NCI-H2029 treated with DMSO at 0.1 percent for 48 hours (cell line): ENCODE measurements at places on chromosomes 12 and 14.

DNA sequence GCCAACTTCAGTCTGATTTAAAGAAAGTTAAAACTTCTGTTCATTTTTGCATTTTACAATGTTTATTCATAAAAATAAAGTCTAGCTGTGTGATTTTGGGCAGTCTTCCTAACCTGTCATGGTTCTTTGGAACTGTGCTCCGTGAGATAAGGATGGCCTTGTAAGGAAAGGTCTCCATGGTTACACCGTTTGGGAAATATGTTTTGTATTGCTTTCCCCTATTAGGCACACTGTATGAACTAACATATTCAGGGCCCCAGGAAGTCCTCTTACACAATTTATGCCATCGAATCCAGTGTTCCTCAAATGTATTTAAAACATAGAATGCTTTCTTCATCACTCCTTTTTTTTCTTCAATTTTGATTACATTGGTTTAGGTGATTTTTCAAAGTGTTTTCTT lies 54.5 kb downstream of the APAF1 start:
- no peak for DNase-seq

DNA sequence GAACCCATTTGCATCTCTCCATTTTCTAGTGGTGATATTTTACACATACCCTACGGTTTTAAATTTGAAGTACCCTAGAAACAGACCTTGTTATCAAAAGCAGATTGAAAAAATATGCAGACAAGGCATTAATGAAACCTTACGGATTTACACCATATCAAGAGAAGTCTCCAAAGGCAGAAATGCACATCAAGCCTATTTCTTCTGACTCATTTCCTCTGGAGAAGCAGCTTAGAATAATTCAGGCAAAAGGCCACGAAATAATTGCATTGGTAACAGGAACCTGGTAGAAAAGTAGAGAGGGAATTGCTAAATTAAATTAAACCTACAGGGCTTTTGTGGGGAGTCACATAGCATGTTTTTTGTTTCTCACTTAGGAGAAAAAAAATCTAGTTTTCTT lies 34.7 kb downstream of the KICS2 start:
- no peak for DNase-seq

- DNase-seq, result no peak
These were observed 15.2 kb downstream of the SLC7A8 start for GRCh38 chr14:23168246-23168645.

DNA sequence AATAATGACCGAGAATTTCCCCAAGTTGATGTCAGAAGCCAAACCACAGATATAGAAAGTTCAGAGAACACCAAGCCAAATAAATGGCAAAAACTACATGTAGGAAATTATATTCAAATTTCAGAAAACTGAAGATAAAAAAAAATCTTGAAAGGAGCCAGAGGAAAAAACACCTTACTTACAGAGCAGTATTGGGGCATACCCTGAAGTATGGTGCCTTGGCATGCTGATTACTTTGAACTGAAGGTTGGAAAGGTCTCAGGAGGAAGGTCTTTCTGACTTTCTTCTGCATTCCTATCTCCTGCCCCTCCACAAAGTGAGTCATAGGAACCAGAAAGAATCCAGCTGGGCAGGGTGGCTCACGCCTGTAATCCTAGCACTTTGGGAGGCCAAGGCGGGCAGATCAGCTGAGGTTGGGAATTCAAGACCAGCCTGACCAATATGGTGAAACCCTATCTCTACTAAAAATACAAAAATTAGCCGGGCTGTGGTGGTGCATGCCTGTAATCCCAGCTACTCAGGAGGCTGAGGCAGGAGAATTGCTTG lies 8.8 kb upstream of the FGF6 start:
- no peak for DNase-seq

DNA sequence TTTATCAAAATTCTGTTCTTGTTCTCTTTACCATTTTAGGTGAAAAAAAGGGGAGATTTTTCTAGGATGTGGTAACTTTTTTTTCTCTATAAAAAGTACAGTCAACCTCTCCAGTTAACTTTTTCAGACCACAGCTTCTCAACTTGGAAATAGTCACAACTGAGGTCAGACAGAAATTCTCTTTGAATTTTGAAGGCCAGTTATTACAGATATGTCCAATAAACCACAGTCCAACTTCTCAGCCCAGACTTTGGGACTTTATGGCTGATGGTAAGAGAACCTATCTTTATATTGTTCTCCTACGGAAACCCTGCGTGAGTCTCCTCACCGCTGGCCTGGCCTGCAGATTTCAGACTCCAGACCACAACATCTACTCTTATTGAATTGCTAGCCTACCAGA lies 176.7 kb downstream of the DACT1 start:
- DNase-seq, result no peak

- DNase-seq, result no peak
These were observed 175.8 kb downstream of the MSRB3 start for GRCh38 chr12:65454115-65454787.

- no peak for DNase-seq
These were observed 581 bp downstream of the ARG2 start for GRCh38 chr14:67620217-67620785.

DNA sequence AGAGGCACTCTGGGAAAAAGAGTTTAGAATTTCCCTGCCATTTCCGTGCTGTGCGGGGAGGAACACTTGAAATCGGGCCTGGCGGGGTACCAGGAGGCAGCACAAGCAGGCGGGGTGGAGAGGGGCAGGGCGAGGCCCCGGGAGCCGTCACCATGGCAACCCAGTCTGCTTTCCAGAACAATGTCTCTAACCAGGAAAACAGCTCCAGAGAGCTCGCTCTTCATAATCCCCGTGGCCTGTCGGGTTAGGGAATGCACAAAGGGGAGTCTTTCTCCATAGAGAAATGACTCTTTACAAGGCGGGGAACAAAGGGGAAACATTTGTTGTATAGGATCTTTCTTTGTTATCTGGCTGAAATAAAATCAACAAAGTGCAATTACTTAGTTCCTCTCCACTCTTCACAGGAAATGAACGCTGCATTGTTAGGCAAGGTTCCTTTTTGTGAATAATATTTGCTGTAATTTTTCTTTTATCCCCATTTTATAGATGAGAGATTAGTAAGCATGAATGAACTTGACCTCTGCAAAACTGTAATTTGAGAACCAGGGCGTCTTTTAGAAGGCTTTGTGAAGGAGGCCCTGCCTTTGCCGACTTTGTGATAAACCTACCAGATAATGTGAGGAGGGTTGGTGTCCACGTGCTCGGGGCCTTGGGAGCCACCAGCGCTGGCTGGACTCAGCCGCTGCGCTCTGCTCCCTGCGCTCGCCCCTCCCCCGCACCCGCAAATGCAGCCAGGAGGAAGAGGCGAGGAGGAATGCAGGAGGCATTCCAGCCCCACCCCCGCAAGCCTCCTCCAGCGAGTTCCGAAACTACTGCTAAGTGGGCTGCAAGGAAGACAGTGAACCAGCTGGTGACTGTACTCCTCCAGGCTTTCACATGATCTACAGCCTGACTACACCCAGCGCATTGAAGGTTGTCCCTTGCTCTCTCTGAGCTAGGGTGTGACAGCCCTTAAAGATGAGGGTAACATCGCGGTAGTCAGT lies 105.2 kb upstream of the ATF7IP start:
- DNase-seq, result peak; percentile 85

GRCh38 chr12:2276288-2277033 lies 223.7 kb downstream of the CACNA1C start:
- no peak for DNase-seq

DNA sequence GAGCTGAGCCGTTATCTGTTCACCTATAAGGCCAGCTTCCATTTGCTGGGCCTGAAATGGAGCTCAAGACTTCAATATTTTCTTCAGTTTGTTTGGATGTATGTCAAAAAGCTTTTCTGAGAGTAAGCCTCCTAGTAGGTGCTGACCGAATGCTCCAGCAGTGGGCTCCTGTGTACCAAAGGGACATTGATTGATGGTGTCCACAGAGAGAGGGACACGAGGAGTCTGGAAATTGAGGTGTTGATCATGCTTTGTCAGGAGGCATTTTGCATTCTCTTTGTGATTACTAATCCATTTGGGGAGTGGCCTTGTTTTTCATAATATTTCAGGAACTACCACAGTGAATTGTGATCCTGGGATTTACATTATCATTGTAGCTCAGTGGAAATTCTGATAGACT lies 107.7 kb upstream of the SLC38A2 start:
- no peak for DNase-seq

GRCh38 chr12:12922191-12922616 lies 29.8 kb downstream of the GPRC5D start:
- DNase-seq, result no peak

GRCh38 chr12:131420867-131421447 lies 289.9 kb upstream of the SFSWAP start:
- DNase-seq, result no peak

DNA sequence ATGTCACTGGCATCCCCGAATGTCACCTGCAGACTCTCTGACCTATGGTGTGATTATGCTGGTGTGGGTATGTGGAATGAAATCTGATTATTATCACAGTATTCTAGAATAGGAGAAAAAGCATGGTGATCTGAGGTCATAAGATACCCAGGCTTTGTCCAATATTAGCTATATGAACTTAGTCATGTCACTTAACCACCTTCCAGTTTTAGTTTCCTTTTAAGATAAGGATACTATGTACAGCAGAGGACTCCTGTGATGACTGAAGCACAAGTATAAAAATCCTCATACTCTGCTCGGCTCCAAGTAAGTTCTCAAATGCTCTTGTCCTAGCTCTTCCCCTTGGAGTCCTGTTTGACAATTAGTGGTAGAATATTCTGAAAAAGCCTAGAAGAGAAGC lies 2.8 kb downstream of the GNS start:
- DNase-seq, result no peak

GRCh38 chr12:80946591-80946990 lies 8.9 kb upstream of the LIN7A start:
- no peak for DNase-seq

GRCh38 chr12:15966426-15966825 lies 55.3 kb downstream of the DERA start:
- no peak for DNase-seq

GRCh38 chr12:52581481-52581880 lies 7.8 kb upstream of the KRT74 start:
- peak; percentile 58 for DNase-seq

DNA sequence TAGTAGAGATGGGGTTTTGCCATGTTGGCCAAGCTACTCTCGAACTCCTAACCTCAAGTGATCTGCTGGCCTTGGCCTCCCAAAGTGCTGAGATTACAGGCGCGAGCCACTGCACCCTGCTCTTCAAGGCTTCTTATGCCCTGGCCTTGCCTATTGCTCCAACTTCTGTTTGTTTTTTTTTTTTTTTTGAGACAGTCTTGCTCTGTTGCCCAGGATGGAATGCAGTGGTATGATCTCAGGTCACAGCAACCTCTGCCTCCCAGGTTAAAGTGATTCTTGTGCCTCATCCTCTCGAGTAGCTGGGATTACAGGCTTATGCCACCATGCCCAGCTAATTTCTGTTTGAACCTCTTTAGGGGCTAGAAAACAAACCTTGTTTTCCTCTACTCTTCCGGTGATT lies 6.0 kb upstream of the ABCD4 start:
- DNase-seq, result no peak

DNA sequence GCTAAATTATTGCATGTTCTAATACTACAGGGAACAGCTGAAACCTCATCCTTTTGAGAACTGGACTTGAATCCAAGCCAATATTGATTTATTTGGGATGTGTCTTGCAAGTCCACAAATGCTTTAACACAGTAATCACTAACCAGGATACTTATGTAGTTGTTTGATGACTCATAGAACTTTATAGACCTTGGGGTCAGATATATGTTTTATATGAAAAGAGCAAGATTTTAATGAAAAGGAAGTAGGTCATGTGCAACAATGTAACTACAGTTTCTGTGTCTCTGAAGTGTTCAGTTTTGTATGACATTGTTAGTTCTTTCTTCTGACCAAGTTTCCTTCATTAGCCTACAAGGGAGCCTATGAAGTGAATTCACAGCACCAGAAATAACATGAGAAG lies 352.0 kb downstream of the ZFP36L1 start:
- DNase-seq, result no peak

DNA sequence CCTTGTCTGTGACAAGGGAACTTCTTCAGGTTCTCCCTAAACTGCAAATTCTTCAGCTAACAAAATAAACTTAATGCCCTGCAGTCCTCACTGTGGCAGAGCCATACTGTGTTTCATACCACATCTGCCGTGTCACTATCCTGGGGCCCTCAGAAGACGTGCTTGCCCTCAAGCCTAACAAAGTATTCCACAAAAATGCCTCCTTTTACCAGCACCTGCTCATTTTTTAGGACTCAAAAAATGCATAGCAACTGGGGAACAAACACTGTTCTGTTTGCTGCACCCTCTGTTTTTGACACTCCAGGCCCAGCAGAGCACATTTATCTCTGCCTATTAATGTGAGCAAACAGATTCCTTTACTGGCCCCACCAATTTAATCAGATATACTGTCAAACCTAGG lies 270.7 kb upstream of the SSTR1 start:
- DNase-seq, result no peak

DNA sequence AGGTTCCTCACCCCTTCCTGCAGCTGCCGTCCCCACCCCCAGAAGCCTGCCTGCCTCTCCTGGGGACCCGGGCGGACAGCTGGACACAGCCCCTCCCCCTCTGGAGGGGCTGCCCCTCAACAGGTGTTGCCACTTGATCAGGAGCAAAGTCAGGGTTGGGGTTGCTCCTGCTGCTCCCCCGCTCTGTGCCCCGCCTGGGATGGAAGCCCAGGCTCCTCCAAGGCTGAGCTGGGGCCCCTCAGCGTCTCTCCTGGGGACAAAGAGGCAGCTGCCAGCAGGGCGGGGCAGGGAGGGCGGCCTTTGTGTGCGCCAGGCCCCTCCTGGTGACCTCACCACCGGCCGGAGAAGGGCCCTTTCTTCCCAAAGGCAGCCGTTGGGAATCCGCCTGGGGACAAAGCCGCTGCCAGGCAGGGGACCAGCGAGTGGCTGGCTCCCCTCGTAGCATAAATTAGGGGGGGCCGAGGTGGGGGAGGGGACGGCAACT lies 13.7 kb downstream of the TRMT61A start:
- no peak for DNase-seq

GRCh38 chr12:55637467-55637866 lies 775 bp downstream of the OR10P1 start:
- DNase-seq, result no peak

GRCh38 chr14:101823511-101824120 lies 62.1 kb downstream of the PPP2R5C start:
- no peak for DNase-seq

DNA sequence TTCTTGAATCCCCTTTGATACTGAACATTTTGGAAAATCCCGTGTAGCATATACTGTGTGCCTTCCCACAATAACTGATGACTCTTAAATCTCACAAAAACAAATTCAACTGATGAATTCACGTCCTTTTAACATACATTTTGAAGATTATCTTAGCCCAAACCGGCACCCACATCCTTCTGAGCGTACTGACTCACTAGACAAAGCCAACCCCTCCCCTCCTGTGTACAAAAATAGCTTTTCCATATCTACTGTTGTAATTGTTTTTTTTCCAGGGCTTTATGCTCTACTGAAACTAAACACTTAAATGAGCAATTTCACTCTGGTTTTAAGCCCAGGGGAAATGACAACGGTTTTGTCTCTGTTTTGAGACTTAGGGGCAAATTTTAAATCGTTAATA lies 109.4 kb upstream of the ATF7IP start:
- DNase-seq, result no peak

GRCh38 chr14:44589180-44589579 lies 82.1 kb upstream of the FSCB start:
- no peak for DNase-seq

GRCh38 chr14:36647417-36647823 lies 14.2 kb upstream of the PAX9 start:
- no peak for DNase-seq

- no peak for DNase-seq
These were observed 117.3 kb downstream of the GTF2A1 start for GRCh38 chr14:81103443-81103842.

- no peak for DNase-seq
These were observed 84.1 kb downstream of the BCL11B start for GRCh38 chr14:99187858-99188257.

- DNase-seq, result no peak
These were observed 286.9 kb downstream of the ERC1 start for GRCh38 chr12:1277905-1278304.
